ENCODE measurements at places on chromosomes 1 and 21.

DNA sequence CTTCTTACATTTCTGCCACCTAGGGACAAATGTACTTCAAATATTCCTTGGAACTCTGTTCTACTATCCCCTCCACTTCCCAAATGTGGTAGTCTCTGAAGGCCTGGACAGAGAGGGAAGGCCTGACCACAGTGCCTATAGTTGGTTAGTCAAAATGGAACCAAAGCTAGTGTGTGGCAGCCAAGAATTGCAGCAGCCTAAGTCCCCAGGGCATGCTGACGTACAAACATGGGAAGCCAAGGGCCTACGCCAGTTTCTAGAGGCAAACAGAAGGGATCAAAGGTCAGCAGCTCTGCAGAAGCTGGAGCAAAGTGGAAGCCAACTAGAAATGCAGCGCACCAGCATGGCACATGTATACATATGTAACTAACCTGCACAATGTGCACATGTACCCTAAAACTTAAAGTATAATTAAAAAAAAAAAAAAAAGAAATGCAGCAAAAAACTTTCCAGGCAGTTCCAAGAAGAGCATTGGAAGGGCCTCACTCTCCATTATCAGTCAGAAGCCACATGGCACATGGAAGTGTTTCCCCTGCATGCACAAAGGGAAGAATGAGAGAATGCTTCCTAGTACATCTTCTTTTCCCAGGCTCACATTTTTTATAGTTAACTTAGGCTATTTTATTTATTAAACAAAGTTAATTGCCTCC lies 39.4 kb upstream of the GADD45A start:
- no peak for DNase-seq

- no peak for DNase-seq
Measured at GRCh38 chr1:202107801-202108731, 14.7 kb upstream of the GPR37L1 start.

- no peak for DNase-seq
Measured at GRCh38 chr1:178536329-178536728, 23.4 kb downstream of the TEX35 start.

GRCh38 chr1:45243476-45244343 lies 37.3 kb upstream of the ZSWIM5 start:
- no peak for DNase-seq

GRCh38 chr1:75725861-75726361 lies 1.4 kb downstream of the ACADM start:
- no peak for DNase-seq

DNA sequence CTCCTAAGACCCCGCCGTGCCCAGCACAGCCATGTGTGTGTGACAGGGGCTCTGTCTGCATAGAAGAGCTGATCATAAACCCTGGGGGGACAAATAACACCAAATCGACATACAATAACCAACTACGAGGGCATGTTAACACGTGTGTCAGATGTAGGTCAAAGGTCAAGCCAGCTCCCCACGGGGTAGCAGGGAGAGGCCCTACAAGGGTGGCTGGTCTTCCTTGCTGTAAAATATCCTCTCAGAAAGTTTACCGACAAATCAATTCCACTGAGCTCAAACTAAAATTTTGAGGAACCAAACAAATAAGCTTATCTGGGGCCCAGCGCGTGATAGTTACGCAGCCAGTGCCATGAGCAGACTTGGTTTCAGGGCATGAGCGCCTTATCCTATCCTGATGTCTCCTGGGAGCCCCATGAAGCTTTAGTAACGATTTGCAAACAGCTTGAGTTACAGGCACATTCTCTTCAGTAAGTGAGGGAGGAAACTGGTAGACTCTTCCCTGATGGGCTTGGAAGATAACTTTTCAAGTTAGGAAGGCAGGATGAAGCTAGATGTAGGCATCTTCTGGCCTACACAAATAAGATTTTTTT lies 2.7 kb upstream of the TMPRSS3 start:
- no peak for DNase-seq

DNA sequence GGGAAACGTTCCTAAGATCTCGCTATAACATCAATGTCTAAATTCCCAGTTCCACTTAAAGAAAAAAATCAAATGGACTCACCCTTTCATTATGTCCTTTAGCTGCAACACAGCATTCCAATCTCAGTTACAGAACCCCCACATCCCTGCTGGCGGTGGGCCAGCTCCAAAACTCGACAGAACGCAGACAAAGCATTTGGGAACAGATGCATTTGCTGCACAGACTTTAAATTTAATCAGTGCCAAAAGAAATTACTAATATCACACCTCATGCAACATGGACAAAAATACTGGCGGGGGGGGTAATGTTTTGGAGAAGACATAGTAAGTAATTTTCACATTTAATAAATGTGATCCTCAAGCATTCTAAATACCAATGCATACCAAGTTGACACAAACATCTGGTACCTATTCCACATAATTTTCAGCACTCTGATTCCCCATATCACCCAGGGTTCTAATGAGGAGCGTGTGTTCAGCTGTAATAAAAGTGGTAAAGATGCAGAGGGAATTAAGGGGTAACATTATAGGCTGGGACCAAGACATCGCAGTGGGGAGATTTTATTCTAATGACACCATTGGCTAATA lies 79.7 kb downstream of the TGFBR3 start:
- no peak for DNase-seq

- no peak for DNase-seq
Measured at GRCh38 chr1:209689477-209689876, 14.3 kb downstream of the G0S2 start.

DNA sequence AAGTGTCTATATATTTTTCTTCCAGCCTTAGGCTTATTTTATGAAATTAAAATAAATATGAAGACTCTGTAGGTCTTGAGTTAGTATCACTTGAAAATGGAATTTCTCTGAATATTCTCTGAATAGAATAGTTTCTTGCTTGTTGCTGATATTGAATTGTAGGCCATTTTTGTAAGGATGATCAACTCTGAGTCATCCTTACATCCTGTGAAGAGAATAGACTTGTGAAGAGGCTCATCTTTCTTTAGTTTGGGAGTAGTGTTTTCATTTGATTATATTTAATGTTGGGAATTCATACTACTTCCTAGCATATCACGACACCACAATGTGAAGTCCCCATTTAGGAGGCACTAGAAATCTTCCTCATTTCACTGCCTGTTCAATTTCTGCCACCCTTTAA lies 27.5 kb upstream of the CD1D start:
- no peak for DNase-seq
